ENCODE measurements at places on chromosomes 2 and 18.
A peak's percentile ranks its signal among the peaks of the same experiment; 100 is the strongest.

GRCh38 chr2:158197940-158198339 is 96.3 kb downstream of the UPP2 start:
- no peak for DNase-seq

GRCh38 chr2:240437861-240438809 is 2.7 kb downstream of the GPC1 start:
- peak; percentile 90 for DNase-seq

DNA sequence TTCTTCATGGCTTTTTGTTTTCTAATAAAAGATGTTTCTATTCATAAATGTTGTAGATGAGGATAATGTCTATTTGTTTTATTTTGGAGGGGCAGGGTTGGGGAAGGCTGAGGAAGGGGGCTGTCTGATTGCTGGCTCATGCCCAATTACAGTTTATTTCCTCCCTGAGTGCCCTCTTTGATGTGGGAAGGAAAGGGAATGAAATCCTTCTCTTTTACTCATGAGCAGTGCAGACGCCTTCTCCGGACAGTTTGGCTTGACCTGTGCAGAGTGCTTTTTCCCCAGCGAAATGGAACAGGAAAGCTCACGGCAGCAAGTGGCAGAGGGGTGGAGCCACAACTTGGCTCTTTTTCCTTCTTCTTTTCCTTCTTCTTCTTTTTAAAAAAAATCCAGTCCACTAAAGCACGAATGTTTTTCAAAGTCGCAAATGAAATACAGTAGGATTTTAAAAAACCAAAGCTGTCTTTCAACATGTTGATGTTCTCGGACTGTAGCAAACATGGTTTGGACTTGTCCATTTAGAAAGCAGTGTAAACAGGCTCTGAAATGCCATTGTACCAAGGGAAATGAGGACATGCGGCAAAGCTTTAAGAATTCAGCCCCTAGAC is 34.5 kb downstream of the RAB31 start:
- no peak for DNase-seq

- DNase-seq: peak; percentile 55
Measured at GRCh38 chr18:76495435-76496193, 572 bp upstream of the ZNF516 start.

GRCh38 chr2:310994-311393 is 23.1 kb upstream of the ALKAL2 start:
- DNase-seq: no peak

- no peak for DNase-seq
Measured at GRCh38 chr2:11437602-11438001, 28.4 kb downstream of the E2F6 start.

DNA sequence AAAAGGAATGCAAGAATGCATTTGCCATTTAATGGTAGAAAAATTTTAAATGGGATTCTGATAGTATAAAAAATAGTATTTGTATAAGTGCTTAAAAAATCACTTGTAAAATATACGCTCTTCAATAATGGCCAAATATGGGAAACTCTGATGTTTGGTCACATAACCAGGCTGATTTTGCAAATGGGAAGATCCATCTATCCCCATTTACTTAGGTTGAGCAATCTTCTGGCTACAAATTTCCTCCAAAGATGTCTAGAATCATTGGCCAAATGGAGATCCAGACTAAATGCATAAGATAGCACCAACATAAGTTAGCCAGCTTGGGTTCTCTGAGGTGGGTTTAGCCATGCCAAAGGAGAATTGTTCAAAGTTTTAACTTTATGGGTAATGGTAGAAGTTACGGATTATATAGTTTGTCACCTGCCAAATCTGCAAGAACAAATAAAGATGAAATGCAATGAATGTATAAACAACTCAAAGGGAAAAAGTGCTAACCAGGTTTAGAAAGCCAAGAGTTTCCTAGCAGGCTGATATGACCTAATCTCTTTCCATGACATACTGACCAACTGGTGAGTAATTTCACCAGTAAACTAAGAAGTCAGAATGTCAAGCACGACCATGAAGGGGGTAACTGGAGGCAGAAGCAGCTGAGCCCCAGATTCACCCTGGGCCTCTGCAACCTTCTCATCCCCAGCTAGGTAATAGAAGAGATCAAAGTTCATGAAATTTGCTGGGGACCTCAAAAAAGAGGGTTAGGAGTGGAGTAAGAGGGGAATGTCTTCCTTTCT is 10.0 kb downstream of the RHOB start:
- DNase-seq: no peak

DNA sequence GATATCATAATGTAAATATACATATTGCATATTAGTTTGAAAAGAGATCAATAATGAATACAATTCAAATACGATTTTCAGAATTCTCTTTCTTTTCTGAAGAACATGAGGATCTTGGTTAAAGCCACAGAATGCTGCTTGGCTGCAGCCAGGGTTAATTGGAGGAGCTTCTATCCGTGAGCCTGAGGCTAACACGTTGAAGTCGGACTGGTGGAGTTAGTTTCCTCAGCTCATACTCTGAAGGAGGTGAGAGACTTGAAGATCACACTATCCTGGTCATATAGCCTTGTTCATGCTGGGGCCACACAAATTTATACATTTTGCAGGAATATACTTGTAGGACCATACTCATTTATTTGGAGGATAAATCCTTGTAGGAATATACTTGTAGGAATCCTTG is 335.8 kb downstream of the TRIB2 start:
- no peak for DNase-seq
